ENCODE measurements at places on chromosomes 6 and 20.
A peak's percentile ranks its signal among the peaks of the same experiment; 100 is the strongest.

- no peak for DNase-seq
These were observed 56.2 kb downstream of the SNX9 start for GRCh38 chr6:157879034-157879872.

DNA sequence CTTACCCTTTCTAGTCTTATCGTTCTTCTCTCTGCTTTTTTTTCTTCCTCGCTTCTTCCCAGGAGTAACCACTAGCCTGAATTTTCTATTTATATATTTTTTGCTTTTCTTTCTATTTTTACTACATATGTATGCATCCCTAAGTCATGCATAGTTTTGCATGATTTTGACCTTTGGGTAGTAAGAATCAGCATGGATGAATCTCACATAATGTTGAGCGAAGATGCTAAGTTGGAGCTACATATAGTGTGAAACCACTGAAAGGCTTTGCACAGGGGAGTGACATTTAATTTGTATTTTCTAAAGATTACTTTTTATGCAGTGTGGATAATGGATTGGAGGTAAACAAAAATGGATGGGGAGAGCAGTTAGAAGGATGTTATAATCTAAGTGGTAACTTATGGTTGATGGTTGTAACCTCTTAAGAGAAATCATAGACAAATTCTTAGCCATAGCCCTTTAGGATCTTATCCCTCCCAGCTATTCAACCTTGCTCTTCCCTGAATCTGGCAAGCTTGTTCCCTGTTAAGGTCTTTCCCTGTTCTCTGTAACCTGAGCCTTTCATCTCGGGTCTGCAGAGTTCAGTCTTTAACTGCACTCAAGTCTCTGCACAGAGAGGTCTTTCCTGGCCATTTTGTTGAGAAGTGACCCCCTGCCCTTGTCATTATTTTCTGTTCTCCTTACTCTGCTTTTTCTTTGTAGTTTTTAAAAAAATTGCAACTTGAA lies 18.0 kb downstream of the PEX7 start:
- DNase-seq: no peak

DNA sequence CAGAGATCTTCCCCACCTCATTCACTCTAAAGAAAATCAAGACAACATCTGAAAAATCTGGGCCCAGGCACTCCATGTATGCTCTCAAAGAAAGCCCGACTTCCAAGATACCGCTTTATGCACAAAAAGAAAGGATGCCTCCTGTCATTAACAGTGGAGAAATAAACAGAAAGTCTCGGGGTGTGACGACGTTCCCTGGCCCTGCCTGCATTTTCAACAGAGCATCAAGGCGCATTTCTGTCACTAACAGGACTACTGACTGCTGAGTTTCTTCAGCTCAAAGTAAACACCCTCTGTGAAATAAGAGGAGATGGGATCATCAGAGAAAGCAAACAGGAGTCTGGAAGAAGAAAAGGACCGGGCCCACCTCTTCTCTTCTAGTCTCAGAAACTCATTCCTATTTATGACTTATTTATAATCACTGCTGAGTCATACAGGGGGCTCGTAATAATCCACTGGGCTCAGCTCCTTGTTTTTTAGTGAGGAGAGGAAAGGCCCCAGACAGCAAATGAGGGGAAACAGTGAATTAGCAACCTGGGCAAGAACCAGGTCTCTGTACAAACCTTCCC lies 99.7 kb downstream of the ZMYND8 start:
- DNase-seq: no peak

DNA sequence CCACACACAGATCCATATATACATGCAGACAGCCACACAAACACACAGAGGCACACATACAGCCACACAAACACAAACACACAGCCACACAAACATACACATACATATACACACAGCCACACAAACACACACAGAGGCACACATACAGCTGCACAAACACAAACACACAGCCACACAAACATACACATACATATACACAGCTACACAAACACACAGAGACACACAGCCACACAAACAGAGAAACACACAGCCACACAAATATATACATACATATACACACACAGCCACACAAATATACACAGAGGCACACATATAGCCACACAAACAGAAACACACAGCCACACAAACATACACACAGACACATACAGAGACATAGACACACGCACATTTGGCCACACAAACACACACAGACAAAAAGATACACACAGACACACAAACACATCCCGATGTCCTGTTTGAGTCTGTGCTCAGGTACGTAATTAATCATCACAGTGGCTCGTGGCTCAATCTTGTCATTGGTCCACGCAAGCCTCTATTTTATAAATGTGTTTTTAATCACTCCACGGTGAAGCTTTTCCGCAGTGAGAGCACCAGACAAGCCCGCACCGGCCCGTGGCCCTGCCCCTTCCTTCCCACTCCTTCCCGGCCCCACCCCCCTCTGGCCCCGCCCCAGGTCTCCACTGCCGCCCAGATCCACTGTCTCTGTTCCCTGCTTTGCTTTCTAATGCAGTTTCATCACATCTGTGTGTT lies 135.3 kb downstream of the CDH4 start:
- DNase-seq: peak; percentile 18

GRCh38 chr6:148441454-148441911 lies 98.8 kb downstream of the SASH1 start:
- no peak for DNase-seq

DNA sequence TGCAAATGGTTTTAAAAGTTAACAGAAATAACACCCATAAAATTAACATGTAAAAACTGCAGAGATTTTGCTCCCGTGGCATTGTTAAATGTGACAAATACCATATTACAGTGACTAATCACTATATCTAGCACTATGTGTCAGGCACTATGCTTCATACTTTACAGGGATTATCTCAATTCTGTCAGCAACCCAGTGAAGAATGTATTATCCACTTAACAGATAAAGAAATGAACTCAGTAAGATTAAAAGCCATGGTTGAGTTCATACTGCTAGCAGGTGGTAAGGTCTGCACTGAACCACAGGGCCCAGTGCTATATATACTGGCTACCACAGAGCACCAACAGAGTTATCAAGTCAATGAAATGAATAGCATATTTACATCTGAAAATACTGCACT lies 65.4 kb downstream of the RWDD2A start:
- DNase-seq: no peak

- no peak for DNase-seq
These were observed 57.5 kb upstream of the NFATC2 start for GRCh38 chr20:51600016-51600420.

GRCh38 chr20:59221049-59221706 lies 57.6 kb downstream of the ZNF831 start:
- peak; percentile 51 for DNase-seq

GRCh38 chr20:46275091-46275490 lies 33.2 kb downstream of the CDH22 start:
- no peak for DNase-seq

DNA sequence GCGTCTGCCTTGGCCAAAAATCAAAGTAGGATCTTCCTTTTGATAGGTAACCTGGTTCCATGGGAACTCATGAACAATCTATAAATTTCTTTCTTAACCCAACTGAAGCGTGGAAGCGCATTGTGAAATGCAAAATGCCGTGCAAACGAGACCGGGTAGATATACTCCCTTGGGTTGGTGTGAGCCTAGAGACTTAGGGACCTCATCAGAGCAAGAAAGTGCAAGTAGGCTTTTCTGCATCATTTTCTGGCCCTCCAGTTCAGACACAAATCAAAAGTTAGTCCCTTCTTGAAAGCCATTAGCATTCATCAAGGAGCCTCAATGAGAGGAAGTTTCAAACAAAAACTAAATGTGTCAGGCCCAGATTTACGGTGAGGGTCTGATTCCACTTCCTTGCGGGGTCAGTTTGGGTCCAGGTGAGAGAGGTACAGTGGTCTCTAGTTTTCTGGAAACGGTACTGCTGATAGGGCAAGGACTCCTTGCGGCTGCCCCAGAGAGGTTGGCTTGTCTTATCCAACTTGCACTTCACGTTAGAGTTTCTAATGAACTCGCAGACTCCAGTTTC lies 5.3 kb upstream of the ZNF184 start:
- DNase-seq: no peak

GRCh38 chr6:40681622-40682021 lies 94.5 kb upstream of the LRFN2 start:
- peak; percentile 37 for DNase-seq

DNA sequence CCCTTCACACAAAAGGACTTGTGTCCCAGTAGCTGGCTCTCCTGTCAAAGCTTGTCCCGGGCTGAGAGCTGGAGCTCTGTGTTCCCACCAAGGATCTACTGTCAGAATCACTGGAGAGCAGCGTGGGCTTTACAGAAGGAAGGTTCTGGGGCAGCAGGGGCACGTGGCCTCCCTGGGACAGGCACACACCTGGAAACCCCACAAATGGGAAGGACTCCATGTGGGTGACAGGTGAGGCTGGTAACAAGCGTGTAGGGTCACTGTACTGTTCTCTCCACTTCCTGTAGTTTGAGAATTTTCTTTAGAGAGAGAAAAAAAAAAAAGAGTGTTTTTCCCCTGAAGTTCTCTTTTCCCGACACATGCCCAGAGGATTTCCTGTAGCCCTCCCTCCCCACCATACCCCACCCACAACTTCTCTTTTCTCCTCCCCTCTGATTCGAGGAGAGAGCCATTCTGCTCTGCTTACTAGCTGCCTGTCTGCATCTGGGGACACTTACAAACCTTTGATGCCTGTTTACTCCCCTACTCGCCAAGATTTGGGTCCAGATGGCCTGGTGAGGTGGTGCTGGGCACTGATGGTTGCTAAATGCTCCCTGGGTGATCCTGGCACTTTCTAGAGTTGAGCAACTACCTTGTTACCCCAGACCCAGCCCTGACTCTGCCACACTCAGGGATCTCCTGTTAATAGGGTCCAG lies 84.1 kb upstream of the SIRPA start:
- no peak for DNase-seq

GRCh38 chr6:32844839-32845383 lies 1.1 kb upstream of the PSMB8 start:
- no peak for DNase-seq

GRCh38 chr6:169943241-169944060 lies 192.0 kb downstream of the ERMARD start:
- no peak for DNase-seq

- DNase-seq: no peak
These were observed 78.3 kb downstream of the ISM1 start for GRCh38 chr20:13299401-13299800.

DNA sequence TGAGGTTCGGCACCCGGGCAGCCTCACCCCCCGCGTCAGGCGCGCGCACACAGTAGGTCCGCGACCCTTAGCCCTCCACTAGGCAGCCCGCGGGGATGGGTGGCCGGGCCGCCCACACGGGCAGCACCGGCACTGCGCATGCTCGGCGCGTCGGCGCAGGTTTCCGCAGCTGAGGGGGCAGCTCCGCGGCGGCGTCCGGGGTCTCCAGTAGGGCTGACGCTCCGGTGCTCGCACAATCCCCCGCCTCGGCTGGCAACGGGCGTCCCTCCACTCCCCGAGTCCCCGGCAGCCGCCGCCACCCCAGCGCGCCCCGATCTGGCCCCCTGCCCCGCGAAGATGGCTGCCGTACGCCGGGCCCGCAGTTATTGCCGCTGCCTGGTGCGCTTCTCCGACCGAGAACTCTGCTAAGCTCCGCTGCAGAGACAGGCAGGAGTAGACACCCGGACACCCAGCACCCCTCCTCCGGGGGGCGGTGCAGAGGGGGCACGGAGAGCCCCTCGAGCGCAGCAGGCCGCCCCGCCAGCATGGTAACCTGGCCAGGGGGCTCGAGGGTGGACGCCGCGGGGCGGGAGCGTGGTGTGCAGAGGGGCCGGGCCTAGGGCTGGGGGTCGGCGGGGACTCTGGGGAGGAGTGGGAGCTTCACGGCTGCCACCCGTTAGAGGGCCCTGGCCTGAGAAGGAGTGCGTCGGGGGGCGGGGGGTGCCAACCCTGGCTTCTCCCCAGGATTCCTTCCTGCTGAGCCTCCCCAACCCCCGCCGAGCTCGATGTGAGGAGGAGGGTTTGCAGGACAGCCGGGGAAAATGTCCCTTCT lies at the start of gene FBXO9:
Gene FBXO9 (plus strand): TSS at position 139 of the 811 bp plus-strand sequence. CDS start 386 bp downstream, at position 525.
- peak; percentile 41 for DNase-seq

GRCh38 chr6:120534954-120535353 lies 799.3 kb downstream of the TBC1D32 start:
- DNase-seq: no peak

GRCh38 chr6:133939778-133940667 lies 13.0 kb upstream of the TBPL1 start:
- no peak for DNase-seq

DNA sequence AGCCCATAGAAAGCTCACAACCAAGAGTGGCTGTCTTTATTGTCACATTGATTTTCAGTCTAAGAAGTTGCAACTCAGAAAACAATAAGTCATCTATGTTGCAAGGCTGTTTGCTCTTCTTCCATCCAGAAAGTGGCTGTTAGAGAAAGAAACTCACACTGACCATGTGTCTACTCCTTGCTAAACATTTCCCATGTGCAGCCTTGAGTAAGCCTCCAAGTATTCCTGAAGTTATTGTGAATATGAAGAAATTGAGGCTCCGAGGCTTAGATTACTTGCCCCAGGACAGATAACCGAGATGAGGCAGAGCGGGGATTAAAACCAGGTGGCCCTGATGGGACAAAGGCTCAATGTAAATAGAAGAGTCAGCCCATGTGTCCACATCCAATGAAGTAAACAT lies 105.0 kb downstream of the SPTLC3 start:
- DNase-seq: no peak

GRCh38 chr20:35648836-35649235 lies 15.9 kb downstream of the CPNE1 start:
- DNase-seq: no peak

DNA sequence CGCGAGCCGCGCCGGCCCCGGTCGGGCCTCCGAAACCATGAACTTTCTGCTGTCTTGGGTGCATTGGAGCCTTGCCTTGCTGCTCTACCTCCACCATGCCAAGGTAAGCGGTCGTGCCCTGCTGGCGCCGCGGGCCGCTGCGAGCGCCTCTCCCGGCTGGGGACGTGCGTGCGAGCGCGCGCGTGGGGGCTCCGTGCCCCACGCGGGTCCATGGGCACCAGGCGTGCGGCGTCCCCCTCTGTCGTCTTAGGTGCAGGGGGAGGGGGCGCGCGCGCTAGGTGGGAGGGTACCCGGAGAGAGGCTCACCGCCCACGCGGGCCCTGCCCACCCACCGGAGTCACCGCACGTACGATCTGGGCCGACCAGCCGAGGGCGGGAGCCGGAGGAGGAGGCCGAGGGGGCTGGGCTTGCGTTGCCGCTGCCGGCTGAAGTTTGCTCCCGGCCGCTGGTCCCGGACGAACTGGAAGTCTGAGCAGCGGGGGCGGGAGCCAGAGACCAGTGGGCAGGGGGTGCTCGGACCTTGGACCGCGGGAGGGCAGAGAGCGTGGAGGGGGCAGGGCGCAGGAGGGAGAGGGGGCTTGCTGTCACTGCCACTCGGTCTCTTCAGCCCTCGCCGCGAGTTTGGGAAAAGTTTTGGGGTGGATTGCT lies 1.3 kb downstream of the VEGFA start:
- peak; percentile 14 for DNase-seq

- no peak for DNase-seq
These were observed 694.9 kb downstream of the PRKN start for GRCh38 chr6:162032620-162033019.

Measured in SHP77 (cell line).